ENCODE measurements at places on chromosomes 13 and 19.

DNA sequence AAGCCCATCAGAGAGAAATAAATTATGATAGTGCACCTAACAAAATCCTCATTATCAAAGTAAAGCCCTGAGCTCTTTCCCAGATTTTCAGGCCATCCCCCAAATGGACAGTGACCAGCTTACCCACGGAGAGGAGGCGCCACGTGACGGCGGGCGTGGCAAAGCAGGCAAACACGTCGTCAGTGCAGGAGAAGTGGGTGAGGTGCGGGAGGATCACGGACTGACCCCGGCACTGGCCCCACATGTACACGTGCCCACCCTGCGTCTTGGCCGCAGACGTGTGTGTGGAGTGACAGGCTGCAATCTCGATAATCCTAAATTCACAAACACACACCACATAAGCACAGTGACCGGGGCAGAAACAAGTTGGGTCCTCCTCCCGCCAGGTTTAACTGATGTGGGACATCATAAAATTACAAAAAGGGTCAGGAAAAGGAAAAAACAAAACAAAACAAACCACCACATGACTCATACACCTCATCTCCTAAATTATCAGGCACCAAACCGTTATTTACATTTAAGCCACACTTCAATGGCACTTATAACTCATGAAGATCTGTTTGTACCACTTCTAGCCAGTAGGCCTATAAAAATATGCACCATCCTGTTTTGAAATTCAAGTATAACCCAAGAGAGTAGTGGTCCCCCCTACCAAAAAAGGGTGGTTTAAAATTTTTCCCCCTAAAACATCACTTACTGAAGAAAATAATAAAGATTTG lies 30.1 kb downstream of the RCBTB2 start:
- DNase-seq = no peak

DNA sequence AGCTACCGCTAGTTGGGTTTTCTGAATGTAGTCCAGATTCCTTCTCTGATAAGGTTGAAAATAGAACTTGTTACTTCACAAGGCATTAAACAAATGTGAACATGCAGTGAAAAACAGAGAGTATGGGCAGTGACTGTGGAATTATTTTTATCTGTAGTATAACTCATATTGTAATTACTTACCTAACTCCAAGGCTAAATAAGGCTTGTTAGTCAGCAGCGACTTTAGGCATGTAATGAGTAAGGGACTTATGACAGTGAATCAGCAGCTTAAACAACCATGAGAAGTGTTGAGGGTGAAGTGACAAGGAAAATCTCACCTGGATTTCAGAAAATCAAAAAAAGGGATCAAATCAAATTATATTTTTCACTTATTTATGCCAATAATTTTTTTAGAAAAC lies 1719.5 kb upstream of the MIR17HG start:
- no peak for DNase-seq

- no peak for DNase-seq
Measured at GRCh38 chr13:24834902-24835510, 71.0 kb downstream of the RNF17 start.

GRCh38 chr13:50691681-50692263 lies 151.7 kb downstream of the DLEU7 start:
- DNase-seq = no peak

DNA sequence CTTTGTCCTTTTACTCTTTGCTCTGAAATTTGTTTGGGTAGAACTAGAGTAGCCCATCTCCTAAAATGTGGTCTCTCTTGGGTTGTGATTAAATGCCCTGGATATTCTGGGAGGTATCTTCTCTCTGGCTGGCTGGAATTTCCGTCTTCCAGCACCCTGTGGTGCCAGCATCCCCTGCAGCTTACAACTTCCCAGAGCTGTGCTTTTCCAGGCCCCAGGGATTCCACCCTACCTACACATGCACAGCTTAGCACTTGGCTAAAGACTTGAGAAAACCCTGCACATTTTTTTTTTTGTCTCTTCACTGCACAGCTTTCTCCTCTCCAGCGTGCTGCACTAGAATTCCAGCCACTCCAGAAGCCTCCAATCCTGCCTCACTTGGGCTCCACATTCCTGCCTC lies 334.7 kb downstream of the IRS2 start:
- no peak for DNase-seq

GRCh38 chr13:34515201-34515600 lies 426.9 kb upstream of the NBEA start:
- DNase-seq = no peak
